ENCODE measurements at places on chromosomes 12 and 14.

- no peak for DNase-seq
Observed at GRCh38 chr14:59069163-59069854, 119.2 kb upstream of the DAAM1 start.

DNA sequence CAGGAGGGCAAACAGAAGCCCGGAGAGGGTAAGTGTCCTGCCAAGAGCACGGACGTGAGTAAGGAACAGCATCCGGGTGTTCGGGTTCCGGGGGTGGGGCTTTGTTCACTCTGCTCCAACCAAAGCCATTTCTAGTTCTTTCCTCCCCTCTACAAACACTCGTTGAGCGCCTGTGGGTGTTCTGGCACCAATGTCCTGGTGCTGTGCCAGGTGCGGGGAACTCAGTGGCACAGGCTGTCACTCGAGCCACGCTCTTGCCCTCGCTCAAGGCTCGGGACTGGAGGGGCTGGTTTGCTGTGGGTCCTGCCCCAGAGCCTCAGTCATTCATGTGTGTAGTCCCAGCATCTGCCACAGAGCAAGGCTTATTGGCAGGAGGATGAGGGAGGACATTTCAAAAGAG, 157.5 kb downstream of the CALM1 start:
- DNase-seq, result no peak

DNA sequence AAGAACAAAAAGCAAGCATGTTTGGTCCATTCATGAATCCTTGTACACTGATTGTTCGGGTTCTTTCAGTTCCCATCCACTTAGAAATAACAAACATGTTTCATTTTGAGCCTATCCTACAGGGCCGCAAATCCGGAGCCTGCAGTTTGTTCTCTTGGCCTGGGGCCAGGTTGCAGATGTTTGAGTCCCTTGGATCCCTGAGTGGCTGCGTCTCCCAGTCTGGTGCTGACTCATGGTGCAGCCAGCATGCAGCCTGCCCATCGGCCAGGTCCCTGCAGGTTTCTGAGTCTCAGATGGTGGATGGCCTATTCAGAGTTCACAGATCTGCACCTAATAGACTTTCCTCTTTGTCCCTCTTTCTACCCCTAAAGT, 1.9 kb upstream of the DYNC1H1 start:
- no peak for DNase-seq

DNA sequence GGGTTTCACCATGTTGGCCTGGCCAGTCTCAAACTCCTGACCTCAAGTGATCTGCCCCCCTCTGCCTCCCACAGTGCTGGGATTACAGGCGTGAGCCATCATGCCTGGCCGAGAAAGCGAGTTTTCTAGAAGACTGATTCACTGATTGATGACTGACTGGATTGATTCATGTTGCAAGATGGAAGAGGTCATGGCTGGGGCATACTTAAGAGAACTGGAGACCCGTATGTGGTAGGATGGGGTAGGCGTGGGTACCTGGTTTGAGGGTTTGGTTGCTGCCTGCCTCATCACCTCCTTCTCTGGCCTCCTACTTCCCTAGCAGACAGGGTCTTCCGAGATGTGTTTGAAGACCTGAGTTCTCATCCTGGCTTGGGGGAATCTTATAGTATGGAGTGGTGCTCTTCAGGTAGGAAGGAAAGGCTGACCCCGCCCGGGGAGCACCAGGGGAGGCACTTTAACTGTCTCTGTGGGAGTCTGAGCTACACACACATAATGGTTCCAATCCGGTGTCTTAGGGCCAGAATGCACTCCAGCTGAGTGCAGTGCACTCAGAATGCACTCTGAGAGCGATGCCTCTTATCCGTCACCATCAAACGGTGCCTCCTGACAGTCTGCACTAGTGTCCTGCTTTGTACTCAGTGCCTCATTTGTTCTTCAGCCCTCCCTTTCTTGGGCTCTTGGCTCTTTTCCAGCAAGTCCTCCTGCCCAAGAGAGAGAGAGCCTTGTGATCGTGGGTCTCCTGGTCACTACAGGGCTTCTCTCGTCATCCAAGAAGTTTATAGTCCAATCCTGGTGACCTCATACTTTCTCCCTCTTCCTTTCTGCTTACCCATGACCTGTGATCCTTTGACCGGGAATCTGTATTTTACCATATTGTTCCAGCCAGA, 19.7 kb downstream of the PLEKHG3 start:
- DNase-seq, result no peak

- DNase-seq, result peak; percentile 38
Observed at GRCh38 chr12:109098183-109098604, 797 bp downstream of the UNG start.

DNA sequence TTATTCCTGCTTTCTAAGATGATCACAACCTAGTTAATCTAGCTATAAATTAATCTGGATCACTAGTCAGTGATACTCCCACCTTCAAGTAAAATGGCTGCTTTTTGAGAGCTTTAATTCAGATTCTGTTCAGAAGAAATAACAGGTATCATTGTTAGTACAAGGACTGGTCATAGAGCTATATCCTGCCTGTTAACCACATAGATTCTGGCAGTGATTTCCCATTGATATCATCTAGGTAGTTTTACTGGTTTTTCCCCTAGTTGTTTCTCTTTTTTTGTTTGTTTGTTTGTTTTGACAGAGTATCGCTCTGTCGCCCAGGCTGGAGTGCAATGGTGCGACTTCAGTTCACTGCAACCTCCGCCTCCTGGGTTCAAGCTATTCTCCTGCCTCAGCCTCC, 39.0 kb upstream of the HIF1A start:
- no peak for DNase-seq

- DNase-seq, result no peak
Observed at GRCh38 chr12:65098364-65098763, 22.7 kb downstream of the WIF1 start.

GRCh38 chr12:7656121-7656520, 9.6 kb downstream of the APOBEC1 start:
- DNase-seq, result no peak

GRCh38 chr12:38949363-38949762, 44.0 kb upstream of the CPNE8 start:
- no peak for DNase-seq

GRCh38 chr12:3772380-3772779, 19.5 kb upstream of the CRACR2A start:
- DNase-seq, result no peak

DNA sequence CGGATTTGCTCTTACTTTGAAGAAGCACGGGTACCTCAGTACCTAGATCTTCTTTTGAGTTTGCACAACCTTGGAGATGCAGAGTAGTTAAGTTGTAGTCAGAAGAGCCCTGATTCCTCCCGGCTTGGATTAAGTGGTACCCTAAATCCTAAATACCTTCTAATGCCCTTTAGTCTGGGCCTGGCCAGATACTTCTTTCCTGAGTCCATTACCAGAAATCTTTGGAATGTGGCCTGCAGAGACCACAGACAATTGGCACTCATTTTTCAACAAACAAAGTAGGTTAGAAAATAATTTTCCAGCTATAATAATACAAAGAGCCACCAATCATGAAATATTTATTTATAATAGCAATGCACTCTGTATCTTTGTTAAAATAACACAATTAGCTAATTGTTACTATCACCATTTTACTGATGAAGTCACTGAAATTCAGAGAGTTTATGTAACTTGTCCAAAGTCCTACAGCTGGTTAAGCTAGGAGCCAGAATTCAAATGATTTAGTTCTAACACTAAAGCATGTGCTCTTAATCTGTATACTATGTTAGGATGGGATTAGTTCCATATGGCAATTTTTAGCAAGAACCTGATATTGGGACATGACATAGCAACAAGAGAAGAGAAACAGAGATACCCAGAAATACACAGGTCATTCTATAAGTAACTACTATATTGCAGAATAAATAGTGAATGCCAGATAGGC, 132.1 kb upstream of the PDZRN4 start:
- no peak for DNase-seq

DNA sequence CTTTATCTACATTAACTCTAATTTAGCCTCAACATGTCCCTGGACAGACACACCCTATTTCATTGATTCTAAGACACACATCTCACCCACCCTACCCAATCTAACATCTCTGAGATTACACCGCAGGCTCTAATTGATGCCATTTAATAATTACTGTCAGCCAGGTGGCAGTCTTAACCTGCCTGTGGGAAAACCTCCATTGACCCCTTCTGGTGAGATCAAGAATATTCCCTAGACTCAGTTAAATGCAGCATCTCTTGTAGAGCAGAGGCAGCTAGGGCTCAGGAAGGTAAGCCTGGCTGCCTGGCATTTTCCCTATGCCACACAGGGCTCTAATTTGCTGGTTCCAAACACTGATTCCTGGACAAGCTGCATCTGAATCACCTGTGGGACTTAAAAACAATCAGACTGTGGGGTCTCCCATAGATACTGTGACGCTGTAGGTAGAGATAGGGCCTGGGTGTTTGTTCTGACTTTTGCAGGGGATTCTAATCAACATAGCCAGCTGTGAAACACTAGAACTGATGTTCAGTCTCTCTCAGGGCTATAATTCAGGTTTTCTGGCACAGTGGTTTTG, 14.3 kb downstream of the MCRS1 start:
- DNase-seq, result peak; percentile 29

- no peak for DNase-seq
Observed at GRCh38 chr14:90907178-90907577, 90.9 kb upstream of the TTC7B start.

GRCh38 chr14:51534610-51535011, 117.1 kb upstream of the FRMD6 start:
- no peak for DNase-seq

Data from activated naive CD4-positive, alpha-beta T cell treated with anti-CD3 and anti-CD28 coated beads for 36 hours (primary cell).